MG63 (cell line): ENCODE measurements at places on chromosomes 6 and 20.

- DNase-seq = no peak
Measured at GRCh38 chr20:38008233-38008944, 24.9 kb downstream of the TTI1 start.

- no peak for DNase-seq
Measured at GRCh38 chr6:166691746-166692145, 64.7 kb upstream of the RPS6KA2 start.

DNA sequence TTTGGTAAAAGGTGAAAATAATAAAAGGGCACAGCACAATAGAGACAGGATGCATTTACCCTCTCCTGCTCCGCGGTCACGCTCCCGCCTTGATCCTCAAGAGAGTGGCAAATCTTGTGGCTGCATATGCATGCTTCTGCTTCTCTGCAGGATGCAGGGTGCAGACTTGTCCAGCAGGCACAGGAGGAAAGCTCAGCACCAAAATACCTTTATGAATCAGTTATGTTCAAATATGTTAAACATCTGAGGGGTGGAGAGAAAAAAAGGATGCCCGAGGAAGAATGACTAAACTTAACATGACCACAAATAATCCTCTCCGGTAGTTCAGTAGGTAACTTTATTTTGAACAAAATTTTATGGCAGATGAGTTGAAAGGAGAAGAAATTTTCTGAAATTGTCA is 366.1 kb upstream of the SOX4 start:
- no peak for DNase-seq

GRCh38 chr6:158703111-158703836 is 53.4 kb downstream of the SYTL3 start:
- no peak for DNase-seq

DNA sequence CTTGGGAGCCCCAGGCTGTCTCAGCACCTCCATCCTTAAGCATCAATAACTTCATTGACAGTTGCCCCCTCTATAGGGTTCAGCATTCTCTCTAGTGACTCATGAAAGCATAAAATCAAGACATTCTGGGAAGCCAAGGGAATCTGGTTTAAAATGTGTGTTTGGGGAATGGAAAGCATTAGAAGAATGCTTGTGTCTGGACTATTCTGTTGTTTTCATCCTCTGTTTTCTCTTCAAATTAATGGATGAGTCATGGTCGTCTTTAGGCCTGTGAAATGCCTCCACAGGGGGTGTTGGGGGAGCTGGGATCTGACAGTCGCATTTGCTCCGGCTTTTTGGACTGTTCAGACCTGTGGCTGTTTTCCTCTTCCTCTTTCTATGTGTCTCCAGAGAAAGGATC is 279.7 kb downstream of the CDC5L start:
- DNase-seq = peak; percentile 98

GRCh38 chr6:155974359-155974758 is 518.7 kb upstream of the NOX3 start:
- no peak for DNase-seq

GRCh38 chr20:47993035-47993755 is 207.9 kb upstream of the SULF2 start:
- DNase-seq = no peak

DNA sequence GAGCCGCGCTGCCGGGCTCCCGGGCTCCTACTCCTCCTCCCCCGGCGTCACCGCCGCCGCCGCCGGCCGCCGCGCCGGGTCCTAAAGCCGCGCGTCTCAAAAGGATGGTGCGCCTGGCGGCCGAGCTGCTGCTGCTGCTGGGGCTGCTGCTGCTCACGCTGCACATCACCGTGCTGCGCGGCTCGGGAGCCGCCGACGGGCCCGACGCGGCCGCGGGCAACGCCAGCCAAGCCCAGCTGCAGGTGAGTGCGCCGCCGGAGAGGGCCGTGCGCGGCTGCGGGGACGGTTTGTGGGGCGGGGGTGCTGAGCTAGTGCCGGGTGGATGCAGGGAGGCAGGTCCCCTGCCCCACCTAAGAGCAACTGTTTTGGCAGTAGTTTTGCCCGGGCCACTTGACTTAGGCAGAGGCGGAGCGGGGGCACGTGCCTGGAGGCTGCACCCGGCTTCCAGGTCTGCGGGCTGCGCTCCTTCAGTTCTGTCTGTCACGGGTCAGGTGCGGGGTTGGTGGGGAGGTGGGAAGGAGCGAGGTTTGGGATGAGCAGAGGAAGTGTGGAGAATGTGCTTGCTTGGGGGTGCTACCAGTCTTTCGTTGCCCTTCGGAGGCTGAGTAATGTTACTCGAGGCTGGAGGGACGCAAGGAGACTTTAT is 722 bp downstream of the ISM1 start:
- peak; percentile 73 for DNase-seq

- no peak for DNase-seq
Measured at GRCh38 chr6:22569281-22570184, at the start of gene HDGFL1. HDGFL1 (plus strand) TSS chr6:22569566; CDS start chr6:22569576, 10 bp downstream.

GRCh38 chr20:44896583-44896982 is 11.1 kb downstream of the YWHAB start:
- DNase-seq = no peak

DNA sequence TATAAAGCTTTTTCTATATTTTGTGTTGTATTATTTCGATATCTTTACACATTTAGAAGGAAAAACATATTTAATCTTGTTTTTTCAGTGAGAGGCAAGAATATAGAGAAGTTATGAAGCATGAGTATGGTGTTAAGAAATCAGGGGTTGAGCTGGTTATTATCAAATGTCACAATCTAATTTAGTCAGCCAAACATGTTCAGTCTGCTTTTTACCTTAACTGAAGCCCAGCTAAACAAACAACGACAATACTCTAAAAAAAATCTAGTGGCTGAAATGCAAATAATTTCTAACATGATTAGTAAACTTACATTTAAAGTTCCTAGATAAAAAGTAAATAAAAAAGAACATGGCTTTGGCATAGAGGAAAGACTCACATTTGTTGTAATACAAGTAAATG is 433.8 kb upstream of the NRSN1 start:
- no peak for DNase-seq

DNA sequence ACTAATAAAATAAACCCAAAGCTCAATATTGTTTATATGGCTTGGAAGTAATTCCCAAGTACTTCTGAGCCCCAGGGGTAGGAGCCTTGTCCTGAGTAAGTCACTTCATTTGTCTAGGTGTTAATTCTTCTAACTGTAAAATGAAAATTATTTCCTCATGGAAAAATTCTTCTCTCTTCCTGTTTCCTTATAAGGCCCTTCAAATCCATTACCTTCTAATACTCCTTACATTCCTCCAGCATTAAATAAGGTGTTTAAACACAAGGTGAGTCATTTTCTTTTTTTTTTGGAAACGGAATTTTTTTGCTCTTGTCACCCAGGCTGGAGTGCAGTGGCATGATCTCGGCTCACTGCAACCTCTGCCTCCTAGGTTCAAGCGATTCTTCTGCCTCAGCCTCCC is 41.9 kb downstream of the PRR18 start:
- no peak for DNase-seq

DNA sequence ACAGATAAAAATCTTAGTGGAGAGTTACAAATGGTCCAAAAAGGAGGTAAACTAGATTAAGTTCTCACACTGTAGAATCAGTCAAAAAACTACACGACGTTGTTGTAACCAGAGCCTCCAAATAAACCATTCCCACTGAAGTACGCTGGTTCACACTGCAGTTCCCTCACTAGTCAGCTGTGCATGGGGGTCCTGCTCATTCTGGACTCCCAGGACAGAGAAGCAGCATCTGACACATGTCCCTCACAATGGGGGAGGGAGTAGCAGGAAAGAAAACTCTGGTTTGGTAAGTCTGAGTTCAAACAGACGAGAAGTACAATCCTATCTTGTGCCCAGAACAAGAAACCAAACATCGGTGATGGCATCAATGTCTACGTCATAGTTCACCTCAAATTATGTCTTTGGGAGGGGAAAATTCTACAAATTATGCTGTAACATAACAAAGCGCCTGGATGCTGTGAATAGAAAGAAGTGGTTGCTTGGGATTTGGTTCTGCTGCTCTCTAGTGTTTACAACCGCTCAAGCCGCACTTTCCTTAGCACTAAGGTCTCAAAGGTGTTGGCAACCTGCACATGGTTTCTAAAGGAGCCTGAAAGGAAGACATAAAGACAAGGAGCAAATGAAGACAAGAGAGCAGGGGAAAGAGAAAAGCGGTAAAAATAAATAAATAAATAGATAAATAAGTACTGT is 208.0 kb downstream of the GMDS start:
- no peak for DNase-seq

DNA sequence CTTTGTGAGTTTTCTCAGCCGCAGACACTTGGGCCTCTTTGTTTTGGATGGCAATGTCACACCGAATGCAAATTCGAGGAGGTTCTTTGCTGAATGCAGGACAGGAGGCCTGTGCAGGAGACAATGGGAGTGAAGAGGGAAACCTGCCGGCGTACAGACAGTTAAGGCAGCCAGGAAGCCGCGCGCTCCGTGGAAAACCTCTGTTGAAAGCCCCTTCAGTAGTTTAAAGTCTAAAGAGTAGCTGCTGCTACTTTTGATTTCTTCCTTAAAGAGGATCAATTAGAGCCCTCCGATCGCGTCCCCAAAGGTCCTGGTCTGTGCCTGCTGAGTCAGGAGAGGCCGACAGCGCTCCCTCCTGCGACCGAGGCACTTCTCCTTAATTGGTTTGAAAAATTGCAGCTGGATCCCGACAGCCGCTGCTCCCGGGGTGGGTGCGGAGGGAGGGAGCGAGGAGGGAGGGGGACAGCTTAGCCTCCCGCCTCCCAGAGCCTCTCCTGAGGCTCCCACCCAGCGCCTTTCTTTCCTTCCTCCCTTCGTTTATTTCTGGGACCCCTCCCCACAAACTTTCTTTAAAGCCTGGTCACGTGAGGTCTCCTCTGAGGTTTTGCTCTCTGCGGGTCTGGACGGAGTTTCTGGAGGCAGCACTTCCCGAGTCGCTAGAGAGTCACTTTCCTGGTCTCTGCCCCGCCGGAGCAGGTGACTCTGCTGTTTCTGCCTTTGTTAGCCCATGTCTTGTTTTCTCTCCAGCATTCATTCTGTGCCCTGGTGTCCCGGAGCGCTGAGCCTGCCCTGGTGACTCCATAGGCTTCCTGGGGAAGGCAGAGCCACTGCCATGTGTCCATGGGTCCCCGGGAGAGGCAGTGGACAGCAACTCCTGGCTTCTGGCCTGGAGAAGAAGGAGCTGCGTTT is 22.3 kb upstream of the RPP40 start:
- no peak for DNase-seq

DNA sequence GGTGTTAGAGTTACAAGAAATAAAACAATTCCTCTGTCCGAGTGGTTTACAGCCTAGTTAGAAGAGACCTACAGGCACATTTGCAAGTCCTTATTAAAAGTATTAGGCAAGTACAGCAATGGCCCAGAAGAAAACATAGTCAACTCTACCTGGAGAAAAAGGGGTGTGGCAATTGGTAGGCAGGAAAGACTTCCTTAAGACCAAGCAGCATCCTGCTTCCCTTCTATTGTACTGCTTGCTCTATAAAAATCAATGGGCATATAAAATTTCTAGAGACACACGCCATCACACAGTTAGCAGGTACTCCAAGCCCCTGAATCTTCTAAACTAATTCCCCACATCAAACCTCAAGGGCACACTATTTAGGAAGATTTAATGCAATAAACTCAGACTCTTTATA is 185.6 kb downstream of the ATXN1 start:
- no peak for DNase-seq

- DNase-seq = no peak
Measured at GRCh38 chr6:139144490-139145085, 9.7 kb downstream of the HECA start.

GRCh38 chr6:155120034-155120433 is 124.9 kb downstream of the TIAM2 start:
- peak; percentile 20 for DNase-seq

- DNase-seq = no peak
Measured at GRCh38 chr20:36274181-36274841, 31.8 kb upstream of the DLGAP4 start.

DNA sequence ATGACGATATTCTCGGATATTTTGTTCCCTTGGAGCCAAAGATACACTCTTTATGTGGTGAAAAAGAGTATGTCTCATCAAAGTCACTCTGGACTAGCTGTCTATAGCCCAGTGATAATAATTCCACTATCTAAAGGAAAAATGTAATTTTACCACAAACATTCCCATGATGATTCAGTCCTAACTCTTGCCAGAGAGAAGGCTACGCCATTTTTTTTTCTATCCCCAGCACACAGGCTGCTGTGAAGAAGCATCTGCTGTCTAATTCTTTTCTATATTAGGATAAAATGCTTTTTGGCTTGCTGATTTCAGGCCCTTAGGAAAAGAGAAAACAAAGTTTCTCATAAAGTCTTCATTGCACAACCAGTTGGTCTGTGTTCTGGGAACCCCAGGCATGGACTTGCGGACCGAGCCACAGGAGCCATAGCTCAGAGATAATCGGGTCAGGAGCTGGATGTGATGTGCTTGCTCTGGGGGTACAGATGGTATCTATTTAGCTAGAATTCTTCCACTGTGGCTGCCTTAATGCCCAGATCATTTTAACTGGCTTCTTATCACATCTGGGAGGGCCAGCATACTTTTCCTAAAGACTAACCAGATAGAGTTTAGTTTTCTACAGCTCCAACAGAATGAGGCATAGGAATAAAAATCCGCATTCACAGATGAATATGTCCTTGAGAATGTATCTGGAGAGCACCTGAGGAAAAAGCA is 683.7 kb upstream of the ID4 start:
- no peak for DNase-seq

GRCh38 chr20:35020108-35020928 is 64.7 kb downstream of the MYH7B start:
- peak; percentile 70 for DNase-seq

DNA sequence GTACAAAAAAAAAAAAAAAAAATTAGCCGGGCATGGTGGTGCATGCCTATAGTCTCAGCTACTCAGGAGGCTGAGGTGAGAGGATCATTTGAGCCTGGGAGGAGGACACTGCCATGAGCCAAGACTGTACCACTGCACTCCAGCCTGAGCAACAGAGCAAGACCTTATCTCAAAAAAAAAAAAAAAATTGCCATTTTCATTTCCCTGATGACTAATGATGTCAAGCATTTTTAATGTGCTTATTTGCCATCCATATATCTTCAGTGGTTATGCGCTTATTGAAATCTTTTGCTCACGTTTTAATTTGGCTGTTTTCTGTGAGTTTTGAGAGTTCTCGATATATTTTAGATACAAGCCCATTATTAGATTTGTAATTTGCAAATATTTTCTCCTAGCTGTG is 46.7 kb downstream of the PFDN4 start:
- DNase-seq = peak; percentile 22

GRCh38 chr20:39021748-39022147 is 59.6 kb downstream of the DHX35 start:
- no peak for DNase-seq

DNA sequence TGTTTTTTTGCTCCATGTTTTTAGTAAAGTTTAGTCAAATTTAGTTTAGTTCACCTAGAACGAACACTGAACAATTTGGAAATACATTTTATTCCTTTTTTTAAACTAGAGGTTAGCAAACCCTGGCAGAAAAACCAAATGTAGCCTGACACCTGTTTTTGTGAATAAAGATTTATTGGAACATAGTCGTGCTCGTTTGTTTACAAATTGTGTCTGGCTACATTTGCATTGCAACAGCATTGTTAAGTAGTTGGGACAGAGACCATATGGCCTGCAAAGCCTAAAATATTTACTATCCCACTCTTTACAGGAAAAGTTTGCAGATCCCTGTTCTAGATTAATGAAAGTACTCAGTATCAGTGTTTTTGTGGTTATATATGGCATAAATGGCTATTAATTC is 56.9 kb downstream of the CD109 start:
- no peak for DNase-seq
